Prostate gland (tissue), 2 donors: ENCODE measurements at places on chromosomes 2 and 18. TPM values are rescaled to one million over a fixed set of nuclear protein-coding genes. Genes with fewer than 3 reads are reported as not detected.

DNA sequence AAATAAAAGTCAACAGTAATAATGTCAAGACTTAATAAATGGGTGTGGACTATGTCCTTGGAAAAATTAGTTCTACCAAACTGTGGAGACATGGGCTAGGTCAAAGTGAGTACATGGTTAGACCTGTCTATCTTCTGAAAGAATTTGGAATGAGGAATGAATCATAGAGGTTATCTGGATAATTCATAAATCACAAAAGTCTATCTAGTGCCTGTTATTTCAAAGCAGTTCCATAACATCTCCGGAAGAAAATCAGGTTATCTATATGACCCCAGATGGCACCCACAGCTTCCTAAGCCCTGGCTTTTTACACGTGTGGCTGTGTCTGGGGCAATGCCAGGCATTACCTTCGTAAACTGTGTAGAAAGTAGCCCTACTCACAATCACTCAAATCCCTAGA is 272.0 kb downstream of the ETAA1 start:
- no peak overlapping the region for H3K27ac ChIP-seq
- H3K4me1 ChIP-seq = no peaks in the 10 kb centered on the region
- no peak overlapping the region for H3K4me3 ChIP-seq
- no peaks in the 10 kb centered on the region for H3K36me3 ChIP-seq
- no peak for DNase-seq

DNA sequence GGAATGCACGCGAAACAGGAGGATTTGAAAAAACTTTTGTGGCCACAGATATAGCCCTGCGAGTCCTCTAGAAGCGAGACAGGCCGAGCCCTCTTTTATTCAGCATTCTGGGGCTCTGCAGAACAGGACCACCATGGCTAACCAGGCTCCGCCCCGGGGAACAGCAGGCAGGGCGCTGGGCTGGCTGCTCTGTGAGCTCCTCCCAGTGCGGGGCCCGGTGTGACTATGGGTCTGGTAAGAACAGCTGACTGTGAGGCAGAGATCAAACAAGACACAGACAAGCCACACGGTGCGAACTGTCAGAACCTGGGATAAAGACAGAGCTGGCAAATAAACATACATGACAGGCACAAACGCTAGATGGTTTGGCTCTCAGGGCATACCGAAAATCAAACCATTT is 15.5 kb downstream of the PXDN start:
- peaks cover 25% of the 10 kb centered on the region for H3K4me1 ChIP-seq
- H3K27me3 ChIP-seq = no peaks in the 10 kb centered on the region
- peak; percentile 72 for DNase-seq
- H3K27ac ChIP-seq = peak overlapping the region; percentile 76
- peak overlapping the region; percentile 1 for H3K4me3 ChIP-seq

DNA sequence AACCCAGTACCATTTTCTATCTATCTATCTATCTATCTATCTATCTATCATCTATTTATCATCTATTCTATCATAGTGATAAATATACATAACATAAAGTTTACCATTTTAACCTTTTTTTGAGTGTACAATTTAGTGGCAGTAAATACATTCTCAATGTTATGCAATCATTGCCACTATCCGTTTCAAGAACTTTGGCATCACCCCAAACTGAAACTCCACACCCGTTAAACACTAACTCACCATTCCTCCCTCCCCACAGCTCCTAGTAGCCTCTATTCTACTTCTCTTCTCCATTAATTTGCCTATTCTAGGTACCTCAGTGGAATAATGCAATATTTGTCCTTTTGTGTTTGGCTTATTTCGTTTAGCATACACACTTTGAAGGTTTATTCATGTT is 82.5 kb upstream of the KCNE4 start:
- H3K4me3 ChIP-seq = no peak overlapping the region
- DNase-seq = no peak
- no peaks in the 10 kb centered on the region for H3K4me1 ChIP-seq
- H3K27me3 ChIP-seq = no peaks in the 10 kb centered on the region
- no peak overlapping the region for H3K27ac ChIP-seq
- no peaks in the 10 kb centered on the region for H3K36me3 ChIP-seq

DNA sequence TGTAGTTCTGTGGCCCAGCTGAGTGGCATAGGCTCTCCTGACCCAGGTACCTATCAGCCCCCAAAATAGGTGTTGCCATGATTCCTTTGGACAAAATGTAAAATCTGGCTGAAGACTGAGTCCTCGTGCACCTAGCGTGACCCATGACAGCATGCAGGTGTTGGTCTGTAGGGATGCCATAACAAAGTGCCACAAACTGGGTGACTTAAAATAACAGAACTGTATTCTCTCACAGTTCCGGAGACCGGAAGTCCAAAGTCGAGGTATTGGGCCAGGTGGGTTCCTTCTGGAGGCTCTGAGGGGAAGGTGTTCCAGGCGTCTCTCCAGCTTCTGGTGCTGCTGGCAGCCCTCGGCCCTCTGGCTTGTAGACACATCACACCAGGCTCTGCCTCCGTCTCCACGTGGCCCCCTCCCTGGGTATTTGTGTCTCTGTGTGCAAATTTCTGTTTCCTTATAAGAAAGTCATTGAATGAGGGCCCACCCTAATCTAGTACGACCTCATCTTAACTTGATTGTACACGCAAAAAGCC is 34.5 kb downstream of the LRRFIP1 start:
- H3K36me3 ChIP-seq = no peaks in the 10 kb centered on the region
- H3K4me1 ChIP-seq = peaks cover 20% of the 10 kb centered on the region
- H3K27me3 ChIP-seq = no peaks in the 10 kb centered on the region
- no peak overlapping the region for H3K4me3 ChIP-seq

DNA sequence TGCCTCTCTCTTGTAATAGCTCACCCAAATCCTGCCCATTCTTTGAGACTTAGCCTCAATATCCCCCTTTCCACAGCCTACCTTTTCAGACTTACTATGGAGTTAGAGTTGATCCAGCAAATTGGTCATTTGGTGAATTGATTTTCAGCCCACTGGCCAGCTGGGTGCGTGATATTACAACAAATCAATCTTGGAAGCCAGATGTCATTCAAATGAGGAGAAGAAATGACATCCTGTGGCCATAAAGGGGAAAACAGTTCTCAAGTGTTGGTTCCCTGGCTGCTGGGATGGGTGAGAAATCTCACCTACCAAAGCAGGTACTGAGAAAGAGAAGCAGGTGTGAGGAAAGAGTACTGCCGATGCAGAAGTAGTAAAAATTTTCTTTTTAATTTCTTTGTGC is 36.7 kb upstream of the FOXI3 start:
- H3K27me3 ChIP-seq = no peaks in the 10 kb centered on the region
- no peak for DNase-seq
- no peak overlapping the region for H3K27ac ChIP-seq
- H3K4me1 ChIP-seq = no peaks in the 10 kb centered on the region

DNA sequence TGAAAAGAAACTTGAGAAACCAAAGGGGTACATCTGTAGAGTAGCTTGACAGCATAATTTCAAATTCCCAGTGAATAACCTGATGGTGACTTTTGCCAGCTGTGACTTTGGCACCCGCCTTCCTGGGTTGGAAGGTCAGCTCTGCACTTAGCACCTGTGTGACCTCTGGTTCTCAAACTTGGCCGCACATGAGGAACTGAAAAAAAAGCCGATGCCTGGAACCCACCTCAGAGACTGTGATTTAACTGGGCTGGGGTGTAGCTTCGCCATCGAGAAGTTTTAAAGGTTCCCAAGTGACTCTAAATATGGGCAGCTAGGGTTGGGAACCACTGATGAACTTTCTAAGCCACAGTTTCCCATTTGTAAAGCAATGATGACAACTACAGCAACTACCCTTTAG is 6.5 kb downstream of the EFEMP1 start:
- H3K4me3 ChIP-seq = no peak overlapping the region
- no peaks in the 10 kb centered on the region for H3K27me3 ChIP-seq
- H3K36me3 ChIP-seq = no peaks in the 10 kb centered on the region
- no peak overlapping the region for H3K27ac ChIP-seq

DNA sequence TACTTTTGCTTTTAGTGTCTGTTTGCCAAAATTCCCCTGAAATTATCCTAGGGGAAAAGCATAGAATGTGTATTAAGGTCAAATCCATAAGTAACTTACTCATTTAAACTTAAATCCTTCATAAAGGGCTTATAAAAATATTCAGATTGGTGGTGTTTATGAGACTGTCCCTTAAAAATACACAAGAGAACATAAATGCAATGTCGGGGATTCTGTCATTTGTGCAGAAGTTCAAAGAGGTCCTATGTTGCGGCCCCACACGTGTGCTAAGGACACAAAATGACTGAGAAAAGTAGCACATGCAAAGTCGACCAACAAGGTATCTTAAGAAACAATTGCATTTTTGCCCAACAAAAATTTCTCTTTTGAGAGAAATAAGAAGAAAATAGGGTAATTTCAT is 225.1 kb downstream of the PIEZO2 start:
- no peaks in the 10 kb centered on the region for H3K27me3 ChIP-seq
- H3K4me3 ChIP-seq = no peak overlapping the region
- H3K27ac ChIP-seq = no peak overlapping the region
- no peaks in the 10 kb centered on the region for H3K36me3 ChIP-seq
- no peak for DNase-seq
- no peaks in the 10 kb centered on the region for H3K4me1 ChIP-seq

TUBA3D gene
- 92.0 TPM for total RNA-seq

PSTPIP2 gene
- total RNA-seq = 7.0 TPM

FSHR gene
- total RNA-seq = not detected

ITPRIPL1 gene
- 8.9 TPM for total RNA-seq
